KG1 (cell line): ENCODE measurements at places on chromosomes 11 and 22.

GRCh38 chr11:124080327-124081001 is 34.8 kb upstream of the VWA5A start:
- DNase-seq = no peak

- DNase-seq = no peak
Measured at GRCh38 chr11:68148071-68148805, 27.1 kb upstream of the CHKA start.

- DNase-seq = no peak
Measured at GRCh38 chr11:86938203-86938899, 16.8 kb downstream of the FZD4 start.

DNA sequence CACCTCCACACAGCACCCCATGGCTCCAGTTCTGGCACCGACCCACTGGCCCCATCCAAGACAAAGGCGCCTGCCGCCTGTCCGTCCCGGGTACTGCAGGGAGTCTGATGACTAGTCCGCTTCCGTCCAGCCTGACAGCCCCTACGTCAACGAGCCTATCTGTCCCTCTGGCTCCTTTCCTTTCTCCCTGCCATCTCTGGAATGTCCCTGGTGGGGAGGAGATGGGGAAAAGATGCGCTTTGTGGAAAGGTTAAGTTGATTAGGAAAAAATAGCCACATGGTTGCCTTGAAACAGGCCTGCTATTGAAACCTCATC is 10.4 kb downstream of the PDGFB start:
- DNase-seq = no peak

GRCh38 chr11:1165256-1166041 is 7.7 kb downstream of the MUC5AC start:
- DNase-seq = no peak

GRCh38 chr11:26761361-26761809 is 39.5 kb upstream of the SLC5A12 start:
- DNase-seq = no peak

- no peak for DNase-seq
Measured at GRCh38 chr22:42236848-42237247, 33.6 kb downstream of the TCF20 start.

GRCh38 chr11:37571246-37571645 is 973.2 kb upstream of the RAG2 start:
- no peak for DNase-seq

- no peak for DNase-seq
Measured at GRCh38 chr11:129779342-129779741, 36.3 kb upstream of the TMEM45B start.

- DNase-seq = no peak
Measured at GRCh38 chr11:63910675-63911074, 6.3 kb downstream of the RCOR2 start.

GRCh38 chr11:69834811-69835800 is 15.9 kb upstream of the FGF3 start:
- no peak for DNase-seq
